Immature natural killer cell (primary cell): ENCODE measurements at places on chromosomes 5 and 9.

DNA sequence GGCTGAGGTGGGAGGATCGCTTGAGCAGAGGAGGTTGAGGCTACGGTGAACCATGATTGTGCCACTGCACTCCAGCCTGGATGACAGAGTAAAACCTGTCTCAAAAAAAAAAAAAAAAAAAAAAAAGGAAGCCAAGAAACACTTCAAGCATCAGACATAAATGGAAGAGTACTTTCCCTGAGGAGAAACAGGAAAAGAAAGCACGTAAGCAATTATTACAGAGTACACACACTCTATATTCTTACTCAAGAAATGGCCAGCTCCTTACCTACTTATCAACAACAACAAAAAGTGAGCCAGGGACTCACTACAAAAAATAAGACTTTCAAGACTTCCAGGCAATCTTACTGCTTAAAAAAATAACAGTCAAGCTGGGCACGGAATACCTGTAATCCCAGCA is 21.8 kb downstream of the ZFR start:
- no peaks in the 10 kb centered on the region for H3K27me3 ChIP-seq
- H3K27ac ChIP-seq: no peak overlapping the region
- peaks cover 76% of the 10 kb centered on the region for H3K4me1 ChIP-seq

DNA sequence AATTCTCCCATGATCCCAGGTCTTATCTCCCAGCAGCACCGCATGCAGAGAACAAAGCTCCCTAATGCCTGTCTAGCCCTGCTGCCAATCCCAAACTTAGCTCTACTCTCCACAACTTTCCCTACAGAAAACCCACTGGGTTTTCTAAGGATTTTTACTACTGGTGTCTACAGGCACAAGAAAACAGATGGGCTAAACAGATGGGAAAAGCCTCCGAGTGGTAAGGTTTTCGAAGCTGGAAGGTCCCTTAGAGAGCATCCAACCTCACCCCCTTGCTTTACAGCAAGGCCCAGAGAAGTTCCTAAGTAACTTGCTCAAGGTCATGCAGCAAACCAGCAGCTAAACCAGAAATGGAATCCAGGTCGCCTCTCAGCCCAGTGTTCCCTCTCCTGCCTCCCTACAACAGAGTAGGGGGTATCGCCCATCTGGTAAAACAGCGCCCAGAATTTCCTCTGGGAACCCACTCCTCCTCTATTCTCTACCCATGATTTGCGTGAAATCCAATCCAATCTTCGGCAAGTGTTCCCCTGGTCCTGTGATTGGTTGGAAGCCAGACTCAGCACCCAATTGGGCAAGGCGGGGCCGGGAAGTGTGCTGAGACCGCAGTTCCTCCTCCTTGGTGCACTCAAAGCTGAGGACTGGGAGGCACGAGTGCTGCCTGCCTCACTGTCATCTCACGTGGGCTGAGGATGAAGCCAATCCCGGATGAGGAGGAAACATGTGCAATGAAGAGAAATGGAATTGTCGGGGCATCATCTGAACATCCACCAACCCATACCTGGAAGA is 20.8 kb downstream of the CPLX2 start:
- peaks cover 22% of the 10 kb centered on the region for H3K4me1 ChIP-seq
- H3K27me3 ChIP-seq: no peaks in the 10 kb centered on the region
- DNase-seq: no peak
- H3K4me3 ChIP-seq: no peak overlapping the region
- H3K27ac ChIP-seq: no peak overlapping the region

- peaks cover 13% of the 10 kb centered on the region for H3K36me3 ChIP-seq
- DNase-seq: no peak
- H3K27ac ChIP-seq: no peak overlapping the region
- no peak overlapping the region for H3K4me3 ChIP-seq
- peaks cover 4% of the 10 kb centered on the region for H3K4me1 ChIP-seq
- H3K27me3 ChIP-seq: no peaks in the 10 kb centered on the region
These were observed 76.2 kb downstream of the GPR21 start for GRCh38 chr9:123109540-123110279.

GRCh38 chr5:149886692-149887470 is 57.7 kb downstream of the PDE6A start:
- peaks cover 1% of the 10 kb centered on the region for H3K27me3 ChIP-seq
- no peak overlapping the region for H3K27ac ChIP-seq
- no peaks in the 10 kb centered on the region for H3K4me1 ChIP-seq
- no peak for DNase-seq

DNA sequence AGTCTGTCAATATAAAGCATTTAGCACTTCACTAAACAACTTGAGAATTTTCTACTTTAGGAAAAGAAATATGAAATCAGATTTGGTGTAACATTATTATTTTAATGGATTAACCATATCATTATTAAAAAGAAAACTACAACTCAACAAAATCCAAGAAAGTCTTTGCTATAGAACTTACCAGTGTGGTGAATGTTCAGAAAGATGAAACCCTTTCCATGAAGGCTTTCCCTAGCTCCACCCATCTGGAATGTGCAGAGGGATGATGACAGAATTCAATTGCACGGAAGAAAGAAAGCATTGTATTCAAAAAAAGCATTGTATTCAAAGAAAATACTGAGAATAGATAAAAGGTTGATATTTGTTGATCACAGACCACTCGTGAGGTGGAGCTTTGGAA is 328.6 kb upstream of the NUDT12 start:
- no peaks in the 10 kb centered on the region for H3K4me1 ChIP-seq
- no peak overlapping the region for H3K4me3 ChIP-seq
- no peaks in the 10 kb centered on the region for H3K36me3 ChIP-seq
- no peak for DNase-seq
